ENCODE measurements at places on chromosomes 11 and 22.
A peak's percentile ranks its signal among the peaks of the same experiment; 100 is the strongest.

DNA sequence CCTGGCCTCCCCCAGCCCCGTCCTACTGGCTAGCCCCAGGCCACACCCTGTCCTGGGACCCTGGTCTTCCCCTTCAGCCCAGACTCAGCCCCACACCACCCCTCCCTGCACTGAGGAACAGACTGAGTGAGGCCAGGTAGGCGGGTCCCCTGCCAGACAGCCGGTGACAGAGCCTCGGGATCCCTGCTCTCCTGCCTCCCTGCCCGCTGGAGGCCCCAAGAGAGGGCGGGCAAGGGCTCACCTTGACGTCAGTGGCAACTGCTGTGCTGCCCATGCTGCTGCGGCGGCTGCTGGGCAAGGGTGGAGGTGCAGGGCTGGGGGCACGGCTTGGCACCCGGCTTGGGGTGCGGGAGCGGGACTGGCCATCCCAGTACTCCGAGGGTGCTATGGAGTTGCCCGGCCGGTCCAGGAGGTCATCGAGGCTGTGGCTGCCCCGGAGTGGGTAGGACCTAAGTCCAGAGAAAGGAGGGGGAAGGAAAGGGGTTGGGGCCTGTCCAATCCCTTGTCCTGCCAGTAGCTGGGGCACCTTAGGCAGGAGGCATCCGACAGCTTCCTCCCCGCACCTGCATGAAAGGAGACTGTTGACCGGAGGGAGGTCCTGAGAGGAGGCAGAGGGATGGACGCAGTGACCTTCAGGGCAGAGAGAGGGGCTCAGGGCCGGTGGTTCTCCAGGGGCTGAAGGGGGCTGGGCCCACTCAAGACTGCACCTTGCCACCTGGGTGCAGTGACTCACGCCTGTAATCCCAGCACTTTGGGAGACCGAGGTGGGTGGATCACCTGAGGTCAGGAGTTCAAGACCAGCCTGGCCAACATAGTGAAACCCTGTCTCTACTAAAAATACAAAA, 2.2 kb upstream of the SLC16A8 start:
- no peak for DNase-seq

DNA sequence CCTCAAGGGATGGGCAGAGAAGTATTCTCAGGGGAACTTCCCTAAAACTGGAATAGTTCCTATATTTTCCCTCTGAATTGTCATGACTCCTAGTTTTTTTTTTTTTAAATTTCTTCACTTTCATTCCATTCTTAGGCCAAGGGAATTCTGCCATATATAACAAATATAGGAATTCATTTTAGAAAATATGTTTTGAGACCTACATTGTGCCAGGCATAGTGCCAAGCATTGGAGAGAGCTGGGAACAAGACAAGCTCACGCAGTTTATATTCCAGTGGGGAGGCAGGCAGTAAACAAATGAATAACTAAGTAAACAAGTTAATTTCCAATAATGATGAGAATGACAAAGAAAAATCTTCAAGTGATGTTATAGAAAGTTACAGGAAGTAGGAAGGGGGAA, 2.6 kb upstream of the NPTXR start:
- no peak for DNase-seq

GRCh38 chr11:72091292-72091691, 10.6 kb downstream of the LRRC51 start:
- peak; percentile 72 for DNase-seq

GRCh38 chr11:41666951-41667653, 207.7 kb upstream of the LRRC4C start:
- no peak for DNase-seq

- DNase-seq = no peak
Measured at GRCh38 chr22:30295576-30295975, 6.3 kb upstream of the CASTOR1 start.

DNA sequence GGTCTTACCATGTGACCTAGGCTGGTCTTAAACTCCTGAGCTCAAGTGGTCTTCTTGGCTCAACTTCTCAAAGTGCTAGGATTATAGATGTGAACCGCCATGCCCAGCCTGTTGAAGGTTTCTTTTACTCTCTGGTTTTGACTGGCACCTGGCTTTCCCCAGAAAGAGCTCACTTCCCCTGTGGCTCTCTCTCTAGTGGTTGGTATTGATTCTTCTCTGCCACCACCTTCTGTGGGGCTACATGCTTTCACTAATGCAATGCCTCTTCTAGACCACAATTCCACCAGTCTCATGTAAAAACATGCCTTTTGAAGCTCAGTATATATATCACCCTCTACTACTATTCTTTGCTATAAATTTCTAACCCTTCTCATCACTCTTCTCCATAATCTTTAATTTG, 67.2 kb downstream of the CCDC83 start:
- DNase-seq = no peak

DNA sequence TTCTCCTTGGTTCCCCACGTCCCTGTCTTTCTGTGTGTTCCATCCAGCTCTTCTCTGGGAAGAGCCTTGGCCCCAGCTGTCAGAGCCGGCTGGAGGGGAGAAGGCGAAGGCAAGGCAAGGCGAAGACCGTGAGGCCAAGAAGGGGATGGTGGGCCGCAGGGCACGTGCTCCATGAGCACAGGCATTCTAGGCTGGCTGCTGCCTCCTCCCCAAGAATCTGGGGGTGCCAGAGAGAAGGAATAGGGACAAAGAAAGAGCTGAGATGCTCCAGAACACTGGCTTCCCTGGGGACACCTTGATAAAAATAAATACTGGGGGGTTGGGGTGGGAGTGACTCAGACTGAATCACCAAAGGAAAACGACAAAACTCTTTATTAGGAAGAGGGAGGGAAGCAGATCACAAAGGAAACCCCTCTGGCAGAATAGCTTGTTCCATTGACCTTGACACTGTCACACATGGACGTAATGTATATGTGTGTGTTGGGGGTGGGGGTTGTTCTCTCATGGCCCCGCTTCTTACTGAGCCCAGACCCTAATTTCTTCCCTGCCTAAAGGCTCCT, 52.5 kb downstream of the NECTIN1 start:
- DNase-seq = no peak

GRCh38 chr11:61342207-61342803, 9.3 kb downstream of the TKFC start:
- DNase-seq = no peak

GRCh38 chr11:45541693-45542434, 123.6 kb downstream of the CHST1 start:
- DNase-seq = no peak

GRCh38 chr22:38987171-38987895, 5.2 kb downstream of the APOBEC3B start:
- no peak for DNase-seq

- DNase-seq = no peak
Measured at GRCh38 chr11:2098691-2099515, 40.3 kb downstream of the IGF2 start.

DNA sequence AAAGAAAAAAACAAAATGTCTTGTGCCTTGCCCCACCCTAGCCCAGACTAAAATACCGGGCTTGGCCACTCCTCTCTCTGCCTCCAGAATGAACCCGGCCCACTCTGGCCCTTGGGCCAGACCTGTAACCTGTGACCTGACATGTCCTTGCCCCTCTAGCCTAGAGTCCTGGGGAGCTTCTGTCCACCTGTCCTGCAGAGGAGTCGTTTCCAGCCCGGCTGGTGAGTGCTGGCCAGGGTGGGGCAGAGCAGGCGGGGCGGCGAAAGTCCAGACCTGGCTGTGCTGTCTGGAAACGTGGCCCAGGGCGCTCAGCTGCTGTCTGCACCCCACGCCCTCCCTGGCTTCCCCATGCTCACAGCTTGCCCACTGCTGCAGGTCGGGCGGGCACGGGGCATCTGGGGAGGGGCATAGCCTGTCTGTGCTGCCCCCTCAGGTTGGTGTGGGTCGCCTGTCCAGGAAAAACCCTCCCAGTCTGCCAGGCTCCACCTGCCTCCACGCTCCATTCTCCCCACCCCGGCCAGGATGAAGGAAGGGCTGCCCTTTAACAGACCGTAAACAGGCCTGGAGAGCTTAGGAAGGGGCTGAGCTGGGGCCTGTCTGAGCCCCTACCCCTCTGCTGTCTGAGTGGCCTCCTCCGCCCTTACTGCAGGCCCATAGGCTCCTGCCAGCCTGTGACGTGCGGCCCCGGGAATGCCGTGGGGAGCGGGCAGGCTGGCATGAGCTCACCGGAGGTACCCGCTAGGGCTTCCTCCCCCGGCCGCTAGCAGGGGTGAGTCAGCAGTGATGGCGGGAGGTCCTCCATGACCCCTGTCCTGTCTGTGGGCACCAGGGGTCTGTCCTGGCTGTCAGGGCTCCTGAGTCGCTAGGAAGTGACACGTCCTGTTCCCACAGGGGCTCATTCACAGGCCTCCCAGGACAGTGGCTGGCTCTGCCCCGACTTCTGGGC, 1.9 kb downstream of the CD151 start:
- no peak for DNase-seq

GRCh38 chr22:48743601-48744282, 1083.9 kb downstream of the BRD1 start:
- DNase-seq = no peak

- DNase-seq = no peak
Measured at GRCh38 chr22:40247976-40248375, 70.3 kb downstream of the TNRC6B start.

- DNase-seq = no peak
Measured at GRCh38 chr11:10918275-10918674, 60.4 kb upstream of the ZBED5 start.

DNA sequence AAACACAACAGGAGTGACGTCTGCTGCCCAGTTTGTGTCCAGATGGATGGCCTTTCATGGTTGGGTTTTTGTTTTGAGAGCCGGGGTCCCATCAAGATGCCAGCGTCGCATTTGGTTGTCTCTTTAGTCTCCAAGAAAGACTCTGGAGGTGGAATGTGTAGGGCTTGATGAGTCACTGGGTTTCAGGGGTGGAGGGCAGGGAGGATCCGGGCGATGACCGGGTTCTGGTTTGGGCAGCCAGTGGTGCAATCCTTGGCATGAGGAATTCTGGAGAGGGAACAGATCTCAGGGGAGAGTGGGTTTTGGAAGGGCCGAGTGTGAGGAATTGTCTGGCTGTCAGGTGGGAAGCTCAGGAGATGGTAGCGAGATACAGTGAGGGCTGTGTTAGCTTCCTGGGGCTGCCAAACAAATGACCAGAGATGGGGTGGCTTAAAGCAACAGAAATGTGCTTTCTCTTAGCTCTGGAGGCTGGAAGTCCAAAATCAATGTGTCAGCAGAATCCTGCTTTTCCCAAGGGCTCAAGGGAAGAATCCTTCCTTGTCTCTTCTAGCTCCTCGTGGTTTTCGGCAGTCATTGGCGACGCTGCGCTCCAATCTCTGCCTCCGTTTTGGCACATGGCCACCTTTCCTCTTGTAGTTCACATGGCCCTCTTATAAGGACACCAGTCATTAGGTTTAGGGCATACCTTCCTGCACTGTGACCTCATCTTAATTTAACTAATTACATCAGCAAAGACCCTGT, 26.4 kb upstream of the PPFIA1 start:
- no peak for DNase-seq

GRCh38 chr11:64136765-64137441, 29.0 kb downstream of the MACROD1 start:
- DNase-seq = no peak

GRCh38 chr11:104602643-104603042, 295.6 kb downstream of the CASP12 start:
- no peak for DNase-seq

DNA sequence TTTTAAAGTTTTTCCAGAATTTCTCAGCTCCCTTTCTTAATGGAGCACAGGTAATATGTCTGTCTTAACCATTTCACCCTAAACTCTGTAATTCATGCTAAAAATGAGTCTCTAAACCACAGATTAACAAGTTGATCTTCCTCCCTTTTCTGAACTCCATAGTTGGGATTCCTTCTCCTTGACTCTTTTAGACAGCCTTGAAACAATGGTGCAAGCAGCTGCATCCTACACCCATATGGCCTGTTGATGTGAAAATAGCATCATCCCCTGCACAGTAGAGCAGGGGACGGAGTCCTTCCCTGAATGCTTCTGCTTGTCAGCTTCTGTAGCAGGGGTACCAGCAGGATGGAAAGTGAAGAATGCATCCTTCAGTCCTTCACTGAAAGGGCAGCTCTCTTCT, 192.8 kb upstream of the SORL1-AS1 start:
- DNase-seq = no peak

- DNase-seq = peak; percentile 56
Measured at GRCh38 chr11:14905104-14906033, 13.3 kb upstream of the CYP2R1 start.

- no peak for DNase-seq
Measured at GRCh38 chr22:23233752-23234408, 53.6 kb downstream of the BCR start.

GRCh38 chr22:39682994-39683393, 112.4 kb downstream of the CACNA1I start:
- no peak for DNase-seq

GRCh38 chr22:20811971-20812660, 38.2 kb downstream of the SERPIND1 start:
- DNase-seq = no peak

DNA sequence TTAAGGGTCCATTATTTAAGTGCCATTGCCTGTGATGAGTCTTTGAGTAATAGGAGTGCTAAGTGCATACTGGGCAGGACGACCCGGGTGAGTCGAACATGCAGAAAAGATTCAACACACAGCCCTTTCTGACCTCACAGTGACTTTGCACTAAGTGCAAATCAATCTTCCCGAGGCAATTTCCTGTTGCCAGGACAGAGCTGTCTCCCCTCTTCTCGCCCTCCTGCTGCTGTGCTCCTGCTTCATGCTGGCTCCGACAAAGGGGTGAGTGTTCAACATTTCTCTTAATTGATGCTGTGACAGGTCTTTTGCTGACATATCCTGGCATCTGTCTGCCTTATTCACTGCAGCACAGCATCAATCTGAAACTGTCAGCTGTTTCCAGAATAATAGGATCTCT, 42.0 kb downstream of the MCHR1 start:
- no peak for DNase-seq

- no peak for DNase-seq
Measured at GRCh38 chr22:49129736-49130135, 697.9 kb downstream of the BRD1 start.

GRCh38 chr22:28120691-28121592, 201.9 kb upstream of the PITPNB start:
- DNase-seq = no peak

DNA sequence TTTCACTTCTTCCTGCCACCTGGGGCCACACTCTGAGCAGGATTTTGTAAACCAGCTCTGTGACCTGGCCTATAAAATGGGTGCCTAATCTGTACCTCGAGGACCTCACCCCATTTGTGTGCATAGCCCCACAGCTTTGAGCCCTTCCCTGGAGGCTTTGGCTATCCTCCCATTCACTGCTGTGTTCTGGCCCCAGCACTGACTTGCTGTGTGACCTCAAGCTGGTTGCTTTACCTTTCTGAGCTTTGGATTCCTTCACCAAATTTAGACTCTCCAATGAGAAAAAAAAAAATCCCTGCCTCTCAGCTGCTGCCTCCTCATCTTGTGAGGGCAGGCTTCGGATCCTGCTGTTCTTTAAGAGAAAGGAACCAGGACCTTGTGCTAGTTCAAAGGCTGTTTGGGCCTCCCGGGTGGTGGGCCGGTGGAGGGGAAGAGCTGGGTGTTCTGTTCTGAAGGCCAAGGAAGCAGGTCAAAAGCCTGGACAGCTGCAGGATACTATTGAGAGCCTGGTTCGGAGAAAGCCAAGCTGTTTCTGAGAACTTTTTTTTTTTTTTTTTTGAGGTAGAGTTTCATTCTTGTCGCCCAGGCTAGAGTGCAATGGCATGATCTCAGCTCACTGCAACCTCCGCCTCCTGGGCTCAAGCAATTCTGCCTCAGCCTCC, 1.1 kb upstream of the PYGM start:
- DNase-seq = no peak

GRCh38 chr22:49576241-49577141, 251.2 kb downstream of the BRD1 start:
- DNase-seq = no peak

- DNase-seq = no peak
Measured at GRCh38 chr11:69231466-69232018, 62.4 kb upstream of the MYEOV start.
